ENCODE measurements at places on chromosomes 13 and 19.

GRCh38 chr19:57511484-57511883 is 11.7 kb downstream of the ZNF773 start:
- no peak for DNase-seq

- DNase-seq, result no peak
These were observed 270.9 kb downstream of the SLC7A1 start for GRCh38 chr13:29324601-29325000.

DNA sequence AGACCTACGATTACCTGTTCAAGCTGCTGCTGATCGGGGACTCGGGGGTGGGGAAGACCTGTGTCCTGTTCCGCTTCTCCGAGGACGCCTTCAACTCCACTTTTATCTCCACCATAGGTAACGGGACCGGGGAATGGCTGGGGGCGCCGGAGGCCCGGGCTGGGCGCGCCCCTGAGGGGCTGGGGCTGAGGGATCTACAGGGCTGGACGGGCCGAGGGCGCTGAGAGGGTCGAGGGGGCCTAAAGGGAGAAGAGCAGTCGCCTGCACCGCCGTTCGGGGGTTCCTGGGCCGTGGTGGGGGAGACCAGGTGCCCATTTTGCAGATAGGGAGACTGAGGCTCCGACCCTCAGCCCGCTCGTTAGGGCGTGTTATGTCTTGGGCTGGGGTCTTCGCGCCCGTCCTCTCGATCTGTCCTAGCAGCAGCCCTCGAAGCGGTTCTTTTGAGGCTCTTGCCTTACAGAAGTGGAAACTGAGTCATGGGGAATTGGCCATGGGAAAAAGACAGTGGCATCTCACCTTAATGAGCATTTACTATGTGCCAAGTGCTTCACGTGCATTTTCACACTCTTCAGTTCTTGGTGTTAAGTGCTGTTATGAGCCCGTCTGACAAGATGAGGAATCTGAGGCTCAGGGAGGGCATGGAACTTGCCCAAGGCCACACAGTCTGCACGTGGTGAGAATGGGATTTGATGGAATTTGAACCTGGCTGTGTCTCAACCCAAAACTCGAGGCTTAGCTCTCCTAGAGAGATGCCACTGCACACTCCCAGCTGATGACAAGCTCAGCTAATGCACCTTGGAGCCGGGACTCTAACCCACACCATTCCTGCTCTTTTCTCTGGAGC is 442 bp downstream of the RAB8A start:
- DNase-seq, result no peak

- no peak for DNase-seq
These were observed 295.1 kb upstream of the SLITRK5 start for GRCh38 chr13:87376081-87376480.

- DNase-seq, result no peak
These were observed 23.5 kb upstream of the USP12 start for GRCh38 chr13:27194895-27195764.

- peak; percentile 61 for DNase-seq
These were observed 96.8 kb downstream of the ATP8A2 start for GRCh38 chr13:25468325-25469168.

GRCh38 chr13:60019119-60019993 is 144.4 kb downstream of the DIAPH3 start:
- DNase-seq, result no peak

Measured in SK-N-DZ (cell line).